T-helper 2 cell treated with Interferon-gamma antibody and Interleukin-4, amounts not matched to agents 5 μg/mL and 100 μg/mL, for 36 hours (primary cell): ENCODE measurements at places on chromosomes 16 and 17.

DNA sequence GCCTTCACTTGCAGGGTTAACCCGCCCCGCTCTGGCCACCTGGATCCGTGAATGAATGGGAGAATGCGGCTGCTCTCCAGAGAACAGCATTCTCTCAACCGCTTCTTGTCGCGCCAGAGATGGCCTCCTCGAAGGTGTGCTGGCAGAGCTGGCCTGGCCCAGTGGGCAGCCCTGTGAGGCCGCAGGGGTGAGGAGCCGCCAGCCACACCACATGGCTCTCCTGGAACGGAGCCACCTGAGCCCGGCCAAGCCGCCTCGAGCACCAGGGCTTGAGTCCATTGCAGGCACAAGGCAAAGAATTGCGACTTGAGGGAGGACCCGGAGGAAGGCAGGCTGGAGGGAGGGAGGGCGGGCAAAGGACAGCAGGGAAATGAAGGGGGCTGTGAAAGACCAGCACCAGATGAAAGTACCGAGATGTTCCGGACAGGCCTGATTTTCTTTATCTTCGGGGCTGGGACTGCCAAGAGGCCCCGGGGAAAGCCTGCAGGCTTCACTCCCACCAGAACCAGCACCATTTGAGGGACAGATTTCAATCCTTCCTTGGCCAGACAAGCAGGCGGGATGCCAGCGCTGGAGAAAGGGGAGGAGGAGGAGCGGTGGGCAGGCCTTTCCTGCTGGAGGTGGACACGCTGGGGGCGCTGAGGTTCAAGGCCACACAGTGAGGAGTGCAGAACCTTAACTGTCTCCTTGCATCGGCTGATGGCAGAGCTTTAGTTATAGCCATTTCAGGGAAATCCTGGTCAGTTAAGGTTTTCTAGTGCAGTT, 69.4 kb downstream of the MRC2 start:
- DNase-seq: no peak

DNA sequence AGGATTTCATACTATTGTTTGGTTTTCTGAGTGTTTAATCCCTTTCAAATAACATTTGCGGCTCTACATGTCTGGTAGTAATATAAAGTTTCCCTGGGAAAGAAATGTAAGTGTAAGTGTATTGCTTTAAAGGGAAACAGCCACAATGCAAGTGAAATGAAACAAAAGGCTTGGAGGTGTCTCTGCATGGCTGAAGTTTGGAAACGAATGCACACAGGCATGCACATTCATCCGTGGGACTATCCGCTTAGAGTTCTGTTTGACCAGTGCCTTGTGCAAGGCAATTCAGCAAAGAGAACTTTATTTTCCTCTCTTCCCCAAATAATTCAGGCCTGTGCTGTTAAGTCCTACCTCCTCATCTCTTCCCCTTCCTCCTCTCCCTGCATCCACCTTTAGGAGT, 56.1 kb upstream of the MRTFB start:
- DNase-seq: no peak

- no peak for DNase-seq
Measured at GRCh38 chr17:19464031-19465026, 53.3 kb downstream of the RNF112 start.

DNA sequence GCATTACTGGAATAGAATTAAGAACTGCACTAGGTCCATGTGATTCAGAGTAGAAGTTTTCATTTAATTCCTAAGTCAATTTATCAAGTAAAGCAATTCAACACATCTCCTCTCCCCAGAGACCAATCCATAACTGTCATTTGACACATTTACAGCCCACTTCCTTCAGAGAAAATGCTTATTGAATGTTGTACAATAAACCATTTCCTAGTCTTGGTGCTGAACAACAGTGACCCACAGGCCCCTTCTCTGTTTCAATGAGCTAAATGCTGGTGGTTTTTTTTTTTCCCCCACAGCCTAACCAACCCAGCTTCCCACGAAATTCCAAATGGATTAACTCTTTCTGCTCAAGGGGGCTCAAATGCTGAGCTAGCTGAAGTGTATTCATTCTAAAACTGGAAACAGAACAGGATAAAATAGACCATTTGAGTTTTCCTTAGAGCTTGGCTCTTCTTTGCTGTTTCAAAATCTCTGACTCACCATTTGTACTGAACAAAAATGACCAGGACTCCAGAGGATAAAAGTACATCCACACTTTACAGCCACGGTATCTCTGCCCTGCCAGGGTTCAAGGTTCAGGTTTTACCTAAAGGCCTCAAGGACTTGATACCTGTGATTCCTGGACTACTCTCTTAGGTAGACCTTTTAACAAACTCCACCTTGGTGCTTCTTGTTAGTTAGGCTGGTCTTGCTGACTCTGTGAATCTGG, 62.3 kb downstream of the TMEM100 start:
- DNase-seq: no peak

- no peak for DNase-seq
Measured at GRCh38 chr17:69643686-69644085, 229.2 kb downstream of the MAP2K6 start.

DNA sequence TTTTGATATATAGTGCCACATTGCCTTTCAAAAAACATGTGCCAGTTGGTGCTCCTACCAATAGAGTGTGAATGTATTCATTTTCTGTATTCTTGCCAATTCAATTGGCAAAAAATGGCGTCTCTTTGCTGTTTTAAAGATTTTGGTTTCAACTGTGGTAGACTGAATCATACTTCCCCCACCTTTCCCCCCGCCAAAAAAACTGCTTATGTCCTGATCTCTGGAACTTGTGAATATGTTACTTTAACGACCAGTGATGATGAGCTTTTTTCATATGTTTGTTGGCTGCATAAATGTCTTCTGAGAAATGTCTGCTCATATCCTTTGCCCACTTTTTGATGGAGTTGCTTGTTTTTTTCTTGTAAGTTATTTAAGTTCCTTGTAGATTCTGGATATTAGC, 325.1 kb upstream of the KCNJ16 start:
- no peak for DNase-seq

DNA sequence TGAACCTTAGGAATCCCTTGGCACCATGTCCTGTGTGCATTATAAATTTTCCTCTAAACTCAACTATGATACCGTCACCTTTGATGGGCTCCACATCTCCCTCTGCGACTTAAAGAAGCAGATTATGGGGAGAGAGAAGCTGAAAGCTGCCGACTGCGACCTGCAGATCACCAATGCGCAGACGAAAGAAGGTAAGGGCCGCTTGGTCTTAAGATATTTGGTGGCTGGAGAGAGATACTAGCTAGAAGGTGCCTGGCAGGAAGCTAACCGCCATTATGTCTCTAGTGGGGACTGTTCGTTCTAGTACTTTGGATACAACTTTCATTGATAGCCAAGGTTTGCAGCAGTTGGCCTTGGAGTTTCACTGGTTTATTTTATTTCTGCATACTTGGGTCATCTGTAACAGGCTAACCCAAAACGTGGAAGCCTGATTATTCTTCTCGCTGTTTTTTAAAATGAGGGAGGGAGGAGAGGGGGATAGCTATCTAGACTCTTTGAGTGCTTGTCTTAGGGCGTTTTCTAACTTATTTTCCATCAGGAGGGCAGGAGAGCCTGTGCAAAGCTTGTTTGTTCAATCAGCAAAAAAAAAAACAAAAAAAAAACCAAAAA, 1.3 kb downstream of the RBBP6 start:
- peak; percentile 12 for DNase-seq

- DNase-seq: no peak
Measured at GRCh38 chr17:40320756-40321523, 12.0 kb downstream of the RARA start.

GRCh38 chr17:58913971-58914769, 158.5 kb downstream of the PPM1E start:
- no peak for DNase-seq

DNA sequence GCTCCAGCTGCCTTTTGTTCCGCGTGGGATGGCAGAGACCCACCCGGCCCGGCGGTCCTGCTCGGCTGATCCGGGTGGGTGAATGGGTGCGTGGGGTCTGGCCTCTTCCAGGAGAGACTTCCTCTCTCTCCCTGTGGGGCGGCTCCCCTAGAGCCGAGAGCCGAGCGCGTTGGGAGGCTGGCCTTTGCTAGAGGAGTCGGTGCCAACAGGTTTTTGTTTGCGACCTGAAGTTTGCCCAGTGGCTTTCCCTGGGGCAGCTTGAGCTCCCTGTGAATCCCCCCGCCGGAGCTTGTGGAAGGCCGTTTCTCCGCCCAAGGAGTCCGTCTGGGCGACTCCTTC, 970 bp downstream of the EPN2 start:
- no peak for DNase-seq

GRCh38 chr17:28346746-28347246, 10.5 kb downstream of the POLDIP2 start:
- no peak for DNase-seq

GRCh38 chr17:38464723-38465390, 36.6 kb downstream of the ARHGAP23 start:
- DNase-seq: no peak

DNA sequence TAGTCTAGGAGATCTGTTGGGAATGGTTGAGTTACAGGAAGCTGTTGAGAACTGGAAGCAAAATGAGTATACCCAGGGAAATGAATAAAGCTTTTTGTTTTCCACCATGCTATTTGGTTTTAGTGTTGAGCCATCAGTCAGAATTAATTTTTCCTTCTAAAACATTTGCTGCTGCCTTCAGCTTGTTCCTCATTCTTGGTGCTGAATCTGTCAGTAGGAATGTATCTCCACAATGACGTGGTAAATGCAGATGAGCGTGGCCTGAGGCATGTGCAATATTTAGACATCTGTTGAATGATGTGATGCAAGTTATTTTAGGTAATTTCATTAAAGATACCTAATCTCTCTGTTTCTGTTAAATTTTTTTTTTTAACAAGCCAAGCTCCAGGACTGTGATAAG, 10.9 kb downstream of the HAPSTR1 start:
- DNase-seq: no peak

DNA sequence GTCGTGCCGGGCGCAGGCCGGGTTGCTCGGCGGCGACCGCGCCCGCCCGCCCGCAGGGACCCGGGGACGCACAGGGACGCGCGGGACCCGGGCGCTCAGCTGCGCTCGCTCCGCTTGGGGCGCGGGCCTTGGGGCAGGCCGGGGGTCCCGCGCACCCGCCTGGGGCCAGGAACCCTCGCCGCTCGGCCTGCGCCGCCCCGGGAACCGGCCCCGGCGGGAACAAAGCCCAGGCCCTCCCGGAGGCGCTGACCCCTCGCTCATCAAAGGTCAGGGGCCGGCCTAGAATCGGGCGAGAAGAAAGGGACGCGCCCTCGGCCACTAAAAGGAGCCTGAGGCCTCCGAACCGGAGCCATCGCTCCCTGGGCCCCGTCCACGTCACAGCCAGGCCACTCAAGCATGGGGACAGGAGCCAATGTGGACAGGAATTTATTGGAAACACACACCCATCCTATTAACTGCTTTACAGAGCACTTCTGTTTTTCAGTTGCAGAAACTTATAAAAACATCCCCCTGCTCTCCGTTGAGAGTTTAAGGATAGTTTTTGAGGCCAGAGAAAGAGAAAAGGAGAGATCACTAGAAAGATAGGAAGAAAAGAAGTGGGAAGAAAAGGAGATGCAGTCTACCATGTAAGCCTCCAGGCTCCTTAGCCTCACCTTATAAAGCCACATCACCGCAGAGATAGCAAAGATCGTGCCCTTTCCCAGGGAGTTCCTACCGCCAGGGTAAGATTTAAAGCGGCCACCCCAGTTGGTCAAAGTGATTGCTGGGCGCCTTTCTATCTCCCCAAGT, 558 bp upstream of the ZFHX3 start:
- no peak for DNase-seq
